ENCODE measurements at places on chromosomes 6 and 20.

DNA sequence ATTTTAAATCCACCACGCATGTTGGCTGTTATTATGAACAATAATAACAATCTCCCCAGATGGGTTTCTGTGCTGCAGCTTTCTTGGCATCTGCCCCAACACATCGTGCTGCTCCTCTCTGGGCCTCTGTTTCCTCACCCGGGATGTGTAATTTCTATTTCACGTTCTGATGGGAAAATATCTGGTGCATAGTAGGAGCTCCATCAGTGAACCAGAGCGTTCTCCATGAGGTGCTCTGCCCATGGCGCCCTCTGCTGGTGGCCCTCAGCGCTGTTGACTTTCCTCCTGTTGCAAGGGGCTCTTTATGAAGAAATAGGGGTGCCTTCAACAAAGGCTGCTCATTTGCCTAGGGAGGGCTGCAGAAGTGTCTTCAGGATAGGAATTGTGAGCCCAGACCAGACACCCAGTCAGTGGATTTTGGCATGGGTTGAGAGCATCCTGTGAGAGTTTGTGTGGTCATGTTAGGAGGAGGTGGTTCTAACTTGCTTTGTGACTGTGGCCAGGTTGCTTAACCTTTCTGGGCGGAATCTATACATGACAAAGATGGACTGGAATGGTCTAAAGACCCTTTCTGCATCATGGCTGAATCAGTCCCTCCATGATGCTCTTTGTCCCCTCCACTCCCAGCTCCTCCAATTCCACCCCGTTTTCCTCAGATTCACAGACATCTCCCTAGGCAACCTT lies 8.1 kb downstream of the SCRT2 start:
- no peak for DNase-seq

DNA sequence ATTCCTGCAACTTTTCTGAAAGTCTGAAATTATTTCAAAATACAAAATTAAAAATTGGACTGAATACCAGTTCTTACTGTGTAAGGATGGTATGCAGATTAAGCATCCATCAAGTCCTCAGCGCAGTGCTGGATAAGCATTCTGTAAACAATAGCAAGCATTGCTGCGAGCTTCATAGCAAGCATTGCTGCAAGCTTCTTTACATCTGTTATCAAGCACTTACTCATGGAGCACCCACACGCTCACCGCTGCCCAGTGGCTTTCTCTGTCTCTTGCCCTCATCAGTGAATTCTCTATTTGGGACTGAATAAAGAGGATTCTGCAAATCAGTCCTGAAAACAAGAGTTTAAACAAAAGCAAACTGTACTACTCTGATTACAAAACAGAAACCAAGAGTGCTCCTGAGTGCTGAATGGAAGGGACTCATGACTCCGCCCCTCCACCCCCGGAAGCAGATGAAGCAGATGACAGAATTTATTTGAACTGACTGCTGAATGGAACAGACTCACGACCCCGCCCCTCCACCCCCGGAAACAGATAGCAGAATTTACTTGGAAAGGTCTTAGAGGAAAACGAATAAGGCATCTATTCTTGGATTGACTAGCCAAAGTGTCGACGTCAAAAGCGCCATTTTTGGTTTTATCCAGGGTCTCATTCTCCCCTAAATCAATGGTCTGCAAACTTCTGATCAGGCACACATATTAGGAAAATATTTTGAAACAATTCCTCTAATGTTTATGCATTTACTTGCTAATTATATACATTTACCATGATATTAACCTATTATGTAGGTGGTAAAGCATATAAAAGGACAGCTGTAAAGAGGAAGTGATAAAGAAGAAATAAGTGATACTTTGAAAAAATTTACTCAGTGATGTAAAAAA lies 22.1 kb upstream of the EYA2 start:
- no peak for DNase-seq

DNA sequence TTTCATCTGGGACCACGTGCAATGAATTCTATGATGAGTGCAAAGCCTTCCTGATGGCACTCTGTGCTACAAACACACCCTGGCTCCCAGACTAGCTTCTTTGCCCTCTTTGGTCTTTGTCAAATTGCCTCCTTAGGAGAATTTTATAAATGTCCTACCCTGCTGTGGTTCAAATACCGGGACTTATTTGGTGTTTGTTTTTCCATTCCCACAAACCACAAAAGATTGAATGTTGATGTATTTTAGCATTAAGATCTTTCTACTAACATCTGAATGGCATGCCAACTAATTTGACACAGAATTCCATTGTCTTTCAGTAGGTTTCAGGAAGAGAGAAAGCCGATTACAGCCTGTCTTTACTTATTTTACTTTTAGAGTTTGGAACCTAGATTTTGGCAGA lies 424.2 kb upstream of the SLC35B3 start:
- DNase-seq: no peak

DNA sequence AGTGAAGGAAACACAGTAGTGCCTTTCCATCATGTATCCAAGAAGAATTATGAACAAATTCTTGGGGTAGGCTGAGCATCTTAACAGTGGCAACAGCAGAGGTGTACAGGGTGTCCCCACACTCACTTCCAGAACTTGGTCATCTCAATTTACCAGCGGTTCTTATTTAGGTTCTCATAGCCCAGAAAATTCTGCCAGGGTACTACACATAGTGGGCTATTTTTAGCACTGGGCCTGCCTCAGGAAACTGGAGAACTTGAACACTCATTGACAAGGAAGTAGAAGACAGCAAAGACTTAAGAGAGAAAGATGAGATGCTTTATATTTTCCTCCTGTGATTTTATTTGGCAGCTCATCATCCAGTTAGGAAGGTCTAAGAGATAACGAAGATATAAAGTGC lies 71.8 kb upstream of the PHIP start:
- no peak for DNase-seq

GRCh38 chr20:14470977-14471661 lies 133.7 kb upstream of the FLRT3 start:
- DNase-seq: no peak

- no peak for DNase-seq
Observed at GRCh38 chr6:148027201-148027600, 315.4 kb upstream of the SASH1 start.

- no peak for DNase-seq
Observed at GRCh38 chr6:7203939-7204338, 96.2 kb downstream of the RREB1 start.

- DNase-seq: no peak
Observed at GRCh38 chr20:57803508-57804005, 93.7 kb upstream of the PMEPA1 start.

Measured in activated CD8-positive, alpha-beta memory T cell treated with anti-CD3 and anti-CD28 coated beads for 1 hour (primary cell).